ENCODE measurements at places on chromosomes 11 and 22. TPM values are rescaled to one million over a fixed set of nuclear protein-coding genes. Genes with fewer than 3 reads are reported as not detected.

Gene GLYAT
- polyA plus RNA-seq = not detected

Gene MRGPRE
- polyA plus RNA-seq = 0.28 TPM

Gene POLR2F
- polyA plus RNA-seq = 170 TPM

Gene CD6
- not detected for polyA plus RNA-seq

Gene MYO7A
- 0.30 TPM for polyA plus RNA-seq

Gene EI24
- 100 TPM for polyA plus RNA-seq

Gene HPX
- polyA plus RNA-seq = 17.3 TPM

Gene TRIM29
- polyA plus RNA-seq = 0.82 TPM

Gene HBD
- not detected for polyA plus RNA-seq

Gene SMIM35
- 0.12 TPM for polyA plus RNA-seq

Gene SESN3
- polyA plus RNA-seq = 9.4 TPM

Gene SPDYC
- polyA plus RNA-seq = not detected

Gene LIF
- not detected for polyA plus RNA-seq

Gene RGL4
- not detected for polyA plus RNA-seq

Gene CHRM1
- polyA plus RNA-seq = not detected

Gene GLB1L2
- polyA plus RNA-seq = 4.0 TPM

Gene CD3G
- not detected for polyA plus RNA-seq

Gene GRM5
- polyA plus RNA-seq = 11.8 TPM

Gene MCAT
- polyA plus RNA-seq = 46.1 TPM

Gene LMNTD2
- 0.61 TPM for polyA plus RNA-seq

Gene MPEG1
- 0.21 TPM for polyA plus RNA-seq

Gene DEUP1
- 0.46 TPM for polyA plus RNA-seq

Gene HBE1
- polyA plus RNA-seq = not detected

Gene DNAJB7
- polyA plus RNA-seq = not detected

Gene GP1BB
- 40.7 TPM for polyA plus RNA-seq

Gene P2RY2
- not detected for polyA plus RNA-seq

Gene KCNK4
- 1.0 TPM for polyA plus RNA-seq

Gene TMEM151A
- polyA plus RNA-seq = 8.4 TPM

Gene FOLR3
- not detected for polyA plus RNA-seq

Gene MIOX
- polyA plus RNA-seq = not detected

Gene RBX1
- 163 TPM for polyA plus RNA-seq

Gene IL18BP
- polyA plus RNA-seq = 3.1 TPM

Gene BDNF
- not detected for polyA plus RNA-seq

Gene TRIM34
- not detected for polyA plus RNA-seq

Gene WNT7B
- polyA plus RNA-seq = 0.16 TPM

Gene KDM4D
- 1.5 TPM for polyA plus RNA-seq

Gene TUBA8
- polyA plus RNA-seq = 1.8 TPM

Gene OR4A16
- polyA plus RNA-seq = not detected

Gene GPR83
- 0.74 TPM for polyA plus RNA-seq

Gene MYOD1
- not detected for polyA plus RNA-seq

Gene OR9I1
- not detected for polyA plus RNA-seq

Gene APIP
- 45.9 TPM for polyA plus RNA-seq

Gene INPP5J
- polyA plus RNA-seq = 9.4 TPM

Gene BRSK2
- 58.2 TPM for polyA plus RNA-seq

Gene SULT4A1
- polyA plus RNA-seq = 182 TPM

Gene ACR
- polyA plus RNA-seq = not detected

Gene MFNG
- polyA plus RNA-seq = not detected

All from neural cell (in vitro differentiated cells).